T-helper 17 cell (primary cell): ENCODE measurements at places on chromosomes 12 and 14.

GRCh38 chr12:68611094-68611805, 551 bp downstream of the RAP1B start:
- DNase-seq: peak; percentile 44

DNA sequence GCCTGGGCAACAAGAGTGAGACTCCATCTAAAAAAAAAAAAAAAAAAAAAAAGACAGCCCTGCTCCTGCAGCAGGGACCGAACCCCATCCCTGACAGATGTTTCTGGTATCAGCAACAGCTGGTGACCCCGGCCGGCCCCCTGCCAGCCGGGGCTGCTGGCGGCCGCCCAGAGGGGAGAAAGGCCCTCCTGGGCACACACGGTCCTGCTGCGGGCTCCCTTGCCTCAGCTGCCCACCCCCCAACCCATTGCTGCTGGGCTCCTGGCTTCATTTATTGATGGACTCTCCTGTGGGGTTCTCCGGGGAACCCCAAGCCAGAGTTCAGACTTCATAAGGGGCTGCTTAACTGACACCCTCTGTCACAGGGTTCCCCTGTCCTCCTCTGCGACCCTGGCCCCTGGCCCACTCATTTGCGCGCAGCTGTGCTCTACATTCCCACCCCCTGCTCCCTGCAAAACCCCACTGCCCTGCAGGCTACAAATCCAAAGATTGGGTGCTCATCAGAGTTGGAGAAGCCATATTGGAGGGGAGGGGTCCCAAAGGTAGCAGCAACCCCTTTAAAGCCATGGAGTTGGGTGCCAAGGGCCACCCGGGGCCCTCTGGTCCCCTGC, 103.6 kb upstream of the RTL1 start:
- no peak for DNase-seq

DNA sequence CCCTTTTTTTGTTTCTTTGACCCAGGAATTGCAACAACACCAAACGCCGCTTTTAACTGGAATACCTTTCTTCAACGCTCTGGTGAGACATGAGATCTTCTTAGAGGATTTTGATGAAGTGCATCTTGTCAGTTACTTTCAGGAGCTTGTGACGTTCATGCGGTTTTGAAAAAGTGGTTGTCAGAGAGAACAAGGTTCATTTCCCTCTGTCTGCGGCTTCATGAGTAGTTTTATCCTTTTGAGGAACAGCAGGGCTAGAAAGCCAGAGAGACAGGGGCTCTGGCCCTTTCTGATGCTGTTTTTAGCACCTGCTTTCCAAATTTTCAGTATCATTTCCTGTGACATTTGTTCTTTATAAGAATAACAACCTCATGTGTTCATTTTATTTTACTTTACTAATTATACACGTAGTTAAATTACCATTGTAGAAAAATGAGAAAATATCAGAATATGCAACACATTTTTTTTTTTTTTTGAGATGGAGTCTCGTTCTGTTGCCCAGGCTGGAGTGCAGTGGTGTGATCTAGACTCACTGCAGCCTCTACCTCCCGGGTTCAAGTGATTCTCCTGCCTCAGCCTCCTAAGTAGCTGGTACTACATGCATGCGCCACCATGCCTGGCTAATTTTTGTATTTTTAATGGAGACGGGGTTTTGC, 61.8 kb downstream of the GLT1D1 start:
- no peak for DNase-seq

DNA sequence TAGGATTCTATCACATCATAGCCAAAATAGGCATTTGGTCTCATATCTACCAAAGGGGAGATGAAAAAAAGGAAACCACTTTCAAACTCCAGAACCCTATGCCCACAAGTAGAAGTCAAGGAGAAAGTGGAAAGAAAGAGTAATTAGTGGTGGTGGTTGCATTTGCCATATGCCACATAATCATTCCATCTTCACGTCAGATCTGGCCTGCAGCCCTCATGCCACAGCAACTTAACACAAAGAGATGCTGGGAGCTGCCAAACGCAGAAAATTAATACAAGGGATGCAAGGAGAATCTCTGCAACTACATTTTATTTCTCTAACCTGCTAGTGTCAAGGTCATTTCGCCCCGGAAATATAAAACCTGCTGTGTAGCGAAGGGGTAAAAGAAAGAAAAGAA, 148.6 kb upstream of the FOXN3 start:
- no peak for DNase-seq

- no peak for DNase-seq
Observed at GRCh38 chr12:10408842-10409241, 715 bp downstream of the KLRC4 start.

GRCh38 chr12:11981121-11981733, 89.5 kb upstream of the BCL2L14 start:
- DNase-seq: no peak

GRCh38 chr12:105742567-105742874, 396.2 kb downstream of the NUAK1 start:
- DNase-seq: no peak

- DNase-seq: no peak
Observed at GRCh38 chr12:34016361-34016760, 5.9 kb upstream of the ALG10 start.
